ENCODE measurements at places on chromosomes 7 and 10.

- DNase-seq: no peak
Observed at GRCh38 chr7:23759671-23760391, 49.8 kb downstream of the STK31 start.

DNA sequence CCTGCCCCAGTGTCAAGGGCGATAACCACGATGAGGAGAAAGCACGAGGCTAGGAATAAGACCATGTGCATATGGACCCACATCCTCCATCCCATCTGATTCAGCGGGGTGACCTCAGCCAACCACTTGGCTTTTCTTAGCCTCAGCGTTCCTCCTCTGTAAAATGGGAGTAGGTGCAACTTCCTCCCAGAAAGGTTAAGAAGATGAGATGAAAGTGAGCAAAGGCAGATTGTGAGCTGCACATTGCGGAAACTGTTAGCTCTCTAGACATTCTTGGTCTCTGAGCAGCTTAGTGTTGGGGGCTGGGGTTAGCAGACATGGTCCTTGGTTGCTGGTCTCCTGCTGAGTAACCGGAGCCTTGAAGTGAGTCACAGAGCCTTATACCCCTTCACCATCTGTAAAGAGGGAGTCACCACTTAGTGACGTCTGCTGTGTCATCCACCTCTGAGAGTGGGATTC lies 497.3 kb upstream of the GALNT17 start:
- DNase-seq: no peak

DNA sequence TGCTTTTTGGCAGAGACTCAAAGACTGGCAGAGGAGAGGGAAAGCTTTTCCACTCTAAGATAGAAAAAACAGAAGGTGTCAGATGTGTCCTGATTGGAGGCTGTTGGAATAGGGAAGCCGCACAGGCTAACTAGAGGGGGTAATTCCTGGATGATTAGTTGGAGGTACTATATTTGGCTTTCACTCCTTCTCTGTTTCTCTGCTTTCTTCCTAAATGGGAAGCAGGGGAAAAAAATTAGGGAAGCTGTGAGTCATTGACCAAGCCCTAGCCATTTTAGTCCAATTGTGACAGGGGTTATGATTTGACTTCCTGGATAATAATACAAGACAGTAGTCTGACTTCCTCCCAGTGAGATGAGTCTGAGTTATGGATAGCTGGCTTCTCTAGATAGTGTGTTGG lies 475.2 kb upstream of the CELF2 start:
- no peak for DNase-seq

DNA sequence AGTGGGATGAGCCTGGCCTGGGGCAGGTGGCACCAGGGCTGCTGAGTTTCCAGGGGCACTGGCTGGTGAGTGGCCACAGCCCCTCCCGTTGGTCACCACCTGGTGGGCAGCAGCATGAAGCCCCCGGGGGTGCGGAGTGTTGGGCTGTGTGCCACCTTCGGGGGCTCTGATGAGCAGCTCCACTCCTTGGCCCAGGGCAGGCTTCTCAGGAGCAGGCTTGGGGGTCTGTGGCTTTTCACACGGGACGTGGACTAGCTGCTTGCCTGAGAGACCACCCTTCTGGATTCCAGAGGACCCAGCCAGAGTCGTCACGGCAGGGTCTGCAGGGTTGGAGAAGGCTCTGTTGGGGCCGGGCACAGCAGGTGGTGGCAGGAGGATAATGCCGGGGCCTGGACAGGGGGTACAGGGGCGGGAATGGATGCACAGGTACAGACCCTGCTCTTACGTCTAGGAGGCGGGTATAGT lies 193.1 kb downstream of the ADARB2 start:
- no peak for DNase-seq

DNA sequence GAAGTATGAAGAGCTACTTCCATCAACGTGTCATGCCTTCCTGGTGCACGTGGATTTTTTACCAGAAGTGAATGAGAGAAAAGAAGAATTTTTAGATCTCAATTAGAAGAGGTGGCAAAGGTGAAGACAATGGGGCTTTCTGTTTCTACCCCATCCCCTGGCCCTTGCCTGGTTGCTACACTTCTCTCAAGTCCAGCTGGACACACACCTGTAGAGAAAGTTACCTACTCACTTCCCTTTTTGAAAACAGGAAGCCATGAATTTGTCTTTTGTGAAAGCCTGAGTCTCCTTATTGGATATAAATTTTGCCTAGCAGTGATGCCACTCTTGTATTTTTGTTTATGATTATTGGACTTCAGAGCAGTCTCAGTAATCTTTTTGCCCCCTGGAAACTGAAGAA lies 142.9 kb upstream of the AKR1E2 start:
- DNase-seq: no peak

DNA sequence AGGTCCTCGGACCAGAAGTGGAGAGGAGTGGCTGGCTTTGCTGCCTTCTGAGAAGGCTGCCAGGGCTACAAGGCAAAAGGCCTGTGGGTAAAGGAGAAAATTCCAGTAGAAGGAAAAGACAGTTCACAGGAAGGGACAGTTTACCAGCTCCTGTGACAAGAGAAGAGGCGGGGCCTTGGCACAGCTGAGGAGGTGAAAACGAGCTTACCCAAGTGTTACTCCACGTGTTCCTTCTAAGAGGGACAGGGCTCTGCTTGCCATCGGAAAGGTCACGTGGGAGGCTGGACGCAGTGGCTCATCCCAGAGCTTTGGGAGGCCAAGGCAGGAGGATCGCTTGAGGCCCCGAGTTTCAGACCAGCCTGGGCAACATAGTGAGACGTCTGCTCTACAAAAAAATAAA lies 129.4 kb upstream of the ZNF746 start:
- no peak for DNase-seq

GRCh38 chr7:1252540-1253090 lies 19.9 kb downstream of the UNCX start:
- DNase-seq: no peak

- DNase-seq: no peak
Observed at GRCh38 chr7:41940760-41941343, 238.0 kb upstream of the INHBA start.

DNA sequence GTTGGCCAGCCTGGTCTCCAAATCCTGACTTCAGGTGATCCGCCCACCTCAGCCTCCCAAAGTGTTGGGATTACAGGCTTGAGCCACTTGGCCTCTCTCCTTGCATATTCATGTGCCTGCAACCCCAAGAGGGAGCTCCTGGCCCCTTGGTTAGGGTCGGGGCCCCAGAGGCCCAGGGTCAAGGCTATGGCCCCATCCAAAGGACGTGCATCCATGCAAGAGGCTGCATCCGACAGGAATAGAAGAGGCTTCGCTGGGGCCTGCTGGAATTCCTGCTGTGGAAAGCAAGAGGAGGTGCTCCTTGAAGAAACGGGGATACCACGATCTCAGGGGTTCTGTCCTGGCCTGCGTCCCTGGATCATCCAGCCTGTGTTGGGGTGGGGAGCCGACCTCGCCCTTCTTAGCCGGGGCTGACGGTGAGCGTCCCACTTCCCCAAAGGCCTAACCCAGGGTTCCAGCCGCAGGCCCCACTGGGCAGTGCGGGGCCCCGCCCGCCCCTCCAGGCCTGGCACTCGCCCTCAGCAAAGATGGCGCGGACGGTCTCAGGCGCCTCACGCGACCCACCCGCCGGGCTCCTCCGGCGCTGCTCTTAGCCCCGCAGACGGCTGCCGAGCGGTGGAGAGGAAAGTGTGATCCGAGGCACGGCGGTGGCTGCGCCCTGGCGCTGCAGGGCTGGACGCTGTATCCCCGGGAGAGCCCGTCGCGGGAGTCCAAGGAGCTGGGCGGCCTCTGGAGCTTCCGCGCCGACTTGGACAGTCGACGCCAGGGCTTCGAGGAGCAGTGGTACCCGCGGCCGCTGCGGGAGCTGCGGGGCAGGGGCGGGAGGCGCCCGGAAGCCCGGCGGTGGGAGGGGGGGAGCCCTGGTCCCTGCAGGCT lies 54.7 kb downstream of the ZNF727 start:
- no peak for DNase-seq

DNA sequence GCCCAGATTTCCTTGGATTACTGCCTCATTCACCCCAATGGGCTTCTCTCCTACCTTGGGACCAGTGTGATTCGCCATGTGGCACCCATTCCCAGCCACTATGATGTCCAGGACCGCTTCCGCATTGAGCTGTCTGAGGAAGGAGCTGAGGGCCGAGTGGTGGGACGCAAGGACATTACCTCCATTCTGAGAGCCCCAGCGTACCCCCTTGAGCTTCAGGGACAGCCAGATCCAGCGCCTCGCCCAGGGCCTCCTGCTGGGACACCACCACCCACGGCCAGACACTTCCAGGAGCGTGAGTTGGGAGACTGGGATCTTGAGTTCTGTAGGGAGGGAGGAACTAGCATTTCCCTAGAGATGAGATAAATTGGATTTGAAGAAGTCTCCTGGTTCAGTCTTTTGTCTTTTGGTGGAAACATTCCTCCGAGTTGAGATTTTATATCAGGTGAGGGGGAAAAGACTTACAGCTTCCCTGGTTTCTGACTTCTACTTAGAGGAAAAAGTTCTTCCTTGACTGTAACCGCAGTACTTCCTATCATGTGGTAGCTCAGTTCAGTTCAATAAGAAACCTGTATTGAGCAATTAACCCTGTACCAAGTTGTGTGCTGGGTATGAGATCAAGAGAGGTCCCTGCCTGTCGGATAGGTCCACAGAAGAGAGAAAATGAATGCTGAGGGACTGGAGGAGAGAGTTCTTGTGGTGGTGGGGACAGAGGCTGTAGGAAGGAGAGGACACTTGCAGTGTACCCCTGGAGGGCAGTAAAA lies 1.3 kb downstream of the MOSPD3 start:
- no peak for DNase-seq

GRCh38 chr10:66642217-66642616 lies 283.6 kb upstream of the LRRTM3 start:
- DNase-seq: no peak

GRCh38 chr10:78013564-78013963 lies 15.8 kb downstream of the POLR3A start:
- DNase-seq: no peak

DNA sequence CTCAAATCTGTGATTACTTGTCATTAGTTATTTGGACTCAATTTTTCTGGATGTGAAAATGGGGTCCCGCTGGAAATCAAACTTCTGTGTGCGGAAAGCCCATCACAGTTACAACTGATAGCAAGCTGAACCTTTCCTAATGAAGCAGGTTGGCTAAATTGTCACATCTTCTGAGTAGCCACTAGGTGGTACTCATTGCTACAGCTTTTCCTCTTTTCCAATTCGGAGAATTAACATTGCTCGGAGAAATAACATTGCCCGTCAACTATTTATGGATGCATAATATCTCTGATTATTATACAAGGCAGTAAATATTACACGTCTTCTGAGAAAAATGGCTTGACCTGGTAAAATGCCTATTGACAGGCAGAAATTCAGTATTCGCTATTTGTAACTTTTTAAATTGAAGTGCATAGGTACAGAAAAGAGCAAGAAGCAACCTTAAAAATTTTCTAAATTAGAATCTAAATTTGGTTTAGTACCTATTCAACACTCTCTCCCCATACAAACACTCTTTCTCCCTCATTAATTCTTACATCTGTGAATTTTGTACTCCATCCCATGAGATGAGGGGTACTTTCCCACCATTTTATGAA lies 17.3 kb upstream of the BLOC1S2 start:
- no peak for DNase-seq

GRCh38 chr7:2637505-2638223 lies 5.9 kb downstream of the TTYH3 start:
- DNase-seq: no peak

DNA sequence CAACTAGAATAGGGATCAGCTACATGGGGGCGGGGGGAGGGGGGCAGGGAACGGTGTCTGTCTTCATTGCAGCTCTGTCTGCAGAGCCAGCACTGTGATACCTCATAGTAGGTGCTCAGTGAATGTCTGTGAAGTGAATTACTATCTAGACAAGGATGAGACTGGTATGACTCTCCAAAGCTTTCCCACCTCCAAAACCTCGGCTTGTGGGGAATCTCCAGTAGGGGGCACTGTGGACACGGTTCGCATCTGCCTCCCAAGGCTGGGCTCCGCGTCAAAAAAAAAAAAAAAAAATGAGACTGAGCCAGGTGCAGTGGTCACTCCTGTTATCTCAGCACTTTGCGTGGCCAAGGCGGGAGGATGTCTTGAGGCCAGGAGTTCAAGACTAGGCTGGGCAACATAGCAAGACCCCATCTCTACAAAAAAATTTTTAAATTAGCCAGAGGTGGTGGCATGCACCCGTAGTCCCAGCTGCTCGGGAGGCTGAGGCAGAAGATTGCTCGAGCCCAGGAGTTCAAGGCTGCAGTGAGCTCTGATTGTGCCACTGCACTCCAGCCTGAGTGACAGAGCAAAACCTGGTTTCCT lies 9.6 kb downstream of the TRIM56 start:
- DNase-seq: no peak

DNA sequence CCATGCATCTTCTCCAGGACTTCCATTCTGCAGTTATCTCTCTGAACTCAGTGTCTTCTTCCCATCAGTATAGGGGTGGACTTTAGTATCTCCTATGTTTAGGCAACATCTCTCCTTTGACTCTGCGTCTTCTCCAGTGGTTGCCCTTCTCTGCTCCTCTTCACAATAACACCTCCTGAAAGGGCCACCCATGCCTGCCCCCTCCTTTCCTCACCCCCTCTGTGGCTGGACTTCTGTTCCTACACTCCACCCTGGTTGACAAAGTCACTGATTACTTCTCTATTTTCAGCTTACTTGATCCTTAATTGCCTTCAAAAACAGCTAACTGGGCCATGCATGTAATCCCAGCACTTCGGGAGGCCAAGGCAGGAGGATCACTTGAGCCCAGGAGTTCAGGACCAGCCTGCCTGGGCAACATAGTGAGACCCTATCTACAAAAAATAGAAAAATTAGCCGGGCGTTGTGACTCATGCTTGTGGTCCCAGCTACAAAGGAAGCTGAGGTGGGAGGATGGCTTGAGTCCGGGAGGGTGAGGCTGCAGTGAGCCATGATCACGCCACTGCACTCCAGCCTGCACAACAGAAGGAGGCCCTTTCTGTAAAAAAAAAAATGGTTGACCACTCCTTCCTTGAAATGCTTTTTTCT lies 13.7 kb downstream of the SRGN start:
- DNase-seq: no peak

- DNase-seq: no peak
Observed at GRCh38 chr7:17274551-17275245, 23.8 kb upstream of the AHR start.

- no peak for DNase-seq
Observed at GRCh38 chr10:110717781-110718589, 73.8 kb downstream of the RBM20 start.

Measured in stimulated activated CD4-positive, alpha-beta T cell treated with anti-CD3 and anti-CD28 coated beads, Interleukin-1b, Interleukin-23, amount 100 ng/mL, for 1 hour (primary cell).